ENCODE measurements at places on chromosomes 7 and 10.

DNA sequence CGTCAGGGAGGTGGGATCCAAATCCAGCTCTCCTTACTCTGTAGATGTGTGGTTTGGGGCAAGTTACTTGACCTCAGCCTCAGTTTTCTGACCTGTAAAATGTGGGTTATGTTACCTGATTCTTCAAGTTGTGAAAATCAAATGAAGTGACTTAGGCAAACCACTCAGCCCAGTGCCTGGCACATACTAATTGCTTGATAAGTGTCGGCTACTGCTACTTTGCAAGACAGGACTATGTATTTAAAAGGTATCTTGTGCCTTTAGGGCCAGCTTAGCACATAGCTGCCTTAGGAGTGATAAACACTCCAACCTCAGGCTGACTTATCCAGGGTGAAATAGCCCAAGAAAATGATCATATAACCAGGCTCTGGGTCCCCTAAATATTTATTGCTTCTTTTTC, 42.9 kb downstream of the GOLGA7B start:
- DNase-seq: no peak

GRCh38 chr7:129412501-129412900, 21.7 kb upstream of the STRIP2 start:
- DNase-seq: no peak

DNA sequence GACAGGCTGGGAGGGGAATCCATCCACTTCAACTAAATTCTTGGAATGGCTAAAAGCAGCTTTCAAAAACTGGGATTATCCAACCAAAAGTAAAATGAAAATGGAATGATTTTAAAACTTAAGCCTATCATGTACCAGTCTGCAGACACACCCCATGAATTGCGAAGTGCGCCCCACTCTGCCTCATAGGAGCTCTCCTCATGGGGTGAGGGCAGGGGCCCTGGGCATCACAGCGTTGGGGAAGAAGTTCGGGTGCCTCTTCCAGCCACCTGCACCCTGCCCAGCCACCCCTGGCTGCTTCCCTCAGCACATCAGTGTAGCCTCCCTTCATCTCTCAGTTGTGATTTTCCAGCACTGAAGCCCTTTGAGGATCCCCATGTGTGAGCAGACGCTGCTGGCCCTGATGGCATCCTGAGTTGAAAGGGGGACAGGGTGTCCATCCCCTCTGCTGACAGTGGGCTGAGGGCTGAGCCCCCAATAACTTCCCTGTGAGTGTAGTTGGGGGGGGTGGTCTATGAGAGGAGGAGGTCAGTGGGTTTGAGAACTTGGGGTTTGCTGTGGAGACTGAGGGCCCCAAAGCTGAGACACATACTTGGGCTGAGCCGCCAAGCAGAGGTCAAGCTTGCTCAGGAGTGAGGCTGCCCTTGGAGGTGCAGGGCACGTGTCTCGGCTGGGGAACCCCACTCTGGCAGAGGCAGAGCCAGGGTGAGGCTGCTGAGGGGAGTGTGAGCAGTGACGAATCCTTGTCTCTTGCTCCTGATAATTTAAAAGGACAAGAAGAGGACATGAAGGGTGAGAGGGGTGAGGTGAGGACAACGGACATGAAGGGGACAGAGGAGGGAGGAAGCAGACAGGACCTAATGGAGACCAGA, 542.1 kb downstream of the TCERG1L start:
- DNase-seq: no peak

- DNase-seq: no peak
Observed at GRCh38 chr10:52818019-52818418, 45.4 kb upstream of the MBL2 start.

DNA sequence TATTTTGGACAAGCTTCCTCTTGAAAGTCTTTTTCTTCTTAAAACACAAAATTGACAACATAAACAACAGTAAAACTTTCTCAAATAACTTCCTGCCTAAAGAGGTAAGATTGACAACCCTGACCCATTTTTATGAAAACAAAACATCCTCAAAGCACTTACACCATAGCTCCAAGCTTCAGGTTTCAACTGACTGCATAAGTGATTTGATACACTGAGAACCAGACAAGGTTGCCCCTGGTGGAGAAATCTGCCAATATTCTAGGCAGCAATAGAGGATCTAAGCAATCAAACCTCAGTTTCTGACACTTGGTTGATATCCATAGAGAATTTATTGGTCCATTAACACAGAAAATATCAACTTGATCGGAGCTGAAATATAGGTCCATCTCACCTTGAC, 147.8 kb downstream of the ELAPOR2 start:
- no peak for DNase-seq

DNA sequence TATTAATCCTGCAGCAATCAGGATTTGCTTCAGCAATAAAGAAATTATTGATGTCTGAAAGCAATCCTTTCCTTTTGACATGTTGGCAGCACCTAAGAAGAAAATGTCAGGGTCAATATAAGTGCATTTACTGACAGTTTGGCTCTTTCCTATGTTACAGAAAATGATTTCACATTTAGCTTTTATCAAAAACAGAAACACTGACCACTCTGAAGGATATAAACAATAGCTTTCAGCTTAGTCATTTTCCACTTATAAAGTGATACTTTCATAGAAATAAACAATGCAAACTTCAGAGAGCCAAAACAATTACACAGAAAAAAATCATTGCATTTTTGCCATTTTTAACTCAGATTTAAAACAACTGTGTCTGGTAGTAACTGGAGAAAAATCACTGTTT, 325.6 kb upstream of the KAT6B start:
- DNase-seq: no peak

- no peak for DNase-seq
Observed at GRCh38 chr7:99560834-99561736, 2.6 kb downstream of the ZNF655 start.

- DNase-seq: no peak
Observed at GRCh38 chr10:70775679-70776454, 9.3 kb downstream of the TBATA start.

DNA sequence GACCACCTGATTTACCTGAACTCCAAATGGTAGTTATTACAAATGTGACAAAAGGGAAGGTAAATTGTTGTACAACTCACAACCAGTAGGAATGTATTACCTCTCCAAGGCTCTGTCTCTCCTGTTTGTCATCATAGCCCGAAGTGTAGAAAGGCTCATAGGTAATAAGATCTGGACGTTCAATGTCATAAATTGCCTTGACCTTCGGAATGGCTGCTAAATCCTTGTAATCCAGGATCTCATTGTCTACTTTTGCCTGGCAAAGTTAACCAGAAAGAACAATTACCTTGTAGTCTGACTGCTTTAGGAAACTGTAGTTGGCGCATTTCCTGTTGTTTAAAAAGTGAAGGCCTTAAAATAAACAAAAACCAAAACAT, 68.6 kb upstream of the AFAP1L2 start:
- DNase-seq: no peak

GRCh38 chr7:158027646-158028045, 560.0 kb downstream of the PTPRN2 start:
- no peak for DNase-seq

- no peak for DNase-seq
Observed at GRCh38 chr7:107100824-107101223, 56.3 kb downstream of the PRKAR2B start.

GRCh38 chr7:17466216-17466615, 167.8 kb downstream of the AHR start:
- no peak for DNase-seq

GRCh38 chr10:117830787-117831212, 215.9 kb downstream of the RAB11FIP2 start:
- no peak for DNase-seq

- no peak for DNase-seq
Observed at GRCh38 chr7:30671793-30672465, 10.3 kb downstream of the CRHR2 start.

DNA sequence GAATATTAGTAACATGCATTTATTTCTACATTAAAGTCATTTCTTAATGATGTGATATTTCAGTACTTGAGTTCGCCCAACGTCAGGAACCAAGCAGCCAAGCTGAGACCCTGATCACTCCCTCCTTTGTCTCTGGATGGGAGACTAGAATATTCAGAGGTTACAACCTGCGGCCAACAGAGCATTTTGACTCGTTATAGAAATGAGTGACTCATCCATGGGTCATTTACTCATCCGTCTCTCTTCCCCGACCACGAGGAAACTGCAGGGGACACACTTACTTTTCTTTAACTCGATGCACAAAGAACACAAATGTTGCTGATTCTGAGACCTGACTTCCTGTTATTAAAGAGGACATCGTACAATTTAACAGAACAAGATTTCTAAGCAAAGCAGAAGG, 343.3 kb downstream of the FRMD4A start:
- DNase-seq: no peak

- no peak for DNase-seq
Observed at GRCh38 chr7:75818472-75818871, 4.9 kb upstream of the CCL24 start.

GRCh38 chr7:110105840-110106239, 985.1 kb upstream of the LRRN3 start:
- DNase-seq: no peak

DNA sequence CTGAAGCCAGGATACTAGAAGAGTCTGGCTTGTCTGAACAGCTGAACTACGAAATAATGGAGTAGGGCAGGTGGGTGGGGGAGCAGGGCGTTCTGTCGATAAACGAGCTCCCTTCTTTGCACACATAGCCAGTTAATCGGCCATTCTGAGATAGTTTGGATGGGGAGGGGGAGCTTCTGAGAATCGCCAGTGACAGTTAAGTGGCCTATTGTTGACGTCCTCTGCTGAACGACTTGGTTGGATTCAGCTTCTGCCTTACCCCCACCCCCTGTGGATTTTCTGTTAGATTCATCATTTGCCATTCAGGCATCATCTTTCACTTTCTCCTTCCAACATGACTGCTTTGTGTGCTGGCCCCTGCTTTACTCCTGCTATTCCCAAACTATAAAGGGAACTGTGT, 520 bp downstream of the CPA5 start:
- DNase-seq: no peak

- no peak for DNase-seq
Observed at GRCh38 chr7:128989961-128990360, 52.2 kb downstream of the IRF5 start.

DNA sequence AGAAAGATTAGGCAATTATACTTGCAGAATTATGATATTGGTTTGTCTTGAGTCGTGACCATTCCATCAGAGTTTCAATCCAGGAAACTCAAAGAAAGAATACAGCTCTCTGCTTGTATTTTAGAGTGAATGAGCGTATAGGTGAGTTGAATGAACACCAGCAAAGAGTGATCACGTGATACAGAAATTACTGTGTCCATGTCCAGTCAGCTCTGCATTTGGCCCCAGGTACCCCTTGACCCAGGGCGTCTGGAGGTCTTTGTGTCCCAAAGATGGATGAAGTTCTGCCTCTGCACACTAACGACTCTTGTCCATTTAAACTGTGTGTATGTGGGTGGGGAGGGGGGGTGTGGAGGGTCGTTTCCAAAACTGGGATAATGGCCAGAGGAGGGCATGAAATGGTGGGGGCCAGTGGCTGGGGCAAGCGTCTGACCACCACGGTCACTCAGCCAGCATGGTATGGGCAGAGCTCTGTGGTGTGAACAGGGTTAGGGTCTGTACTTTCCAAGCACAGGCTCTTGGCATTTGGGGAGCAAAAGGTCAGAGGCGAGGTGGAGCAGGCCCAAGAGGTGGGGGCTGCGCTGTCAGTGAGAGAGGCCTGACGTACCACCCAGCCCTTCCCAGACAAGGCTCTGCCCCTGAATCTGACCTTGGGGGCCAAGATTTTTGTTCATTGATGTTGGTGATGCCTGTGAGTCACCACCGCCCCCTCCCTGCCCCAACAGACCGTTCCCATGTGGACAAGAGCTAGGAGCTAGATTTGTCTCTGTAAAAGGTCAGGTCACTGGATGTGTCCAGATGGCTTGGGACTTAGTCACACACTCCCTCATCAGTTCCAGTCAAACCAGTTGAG, 1.4 kb downstream of the PTPRE start:
- no peak for DNase-seq

DNA sequence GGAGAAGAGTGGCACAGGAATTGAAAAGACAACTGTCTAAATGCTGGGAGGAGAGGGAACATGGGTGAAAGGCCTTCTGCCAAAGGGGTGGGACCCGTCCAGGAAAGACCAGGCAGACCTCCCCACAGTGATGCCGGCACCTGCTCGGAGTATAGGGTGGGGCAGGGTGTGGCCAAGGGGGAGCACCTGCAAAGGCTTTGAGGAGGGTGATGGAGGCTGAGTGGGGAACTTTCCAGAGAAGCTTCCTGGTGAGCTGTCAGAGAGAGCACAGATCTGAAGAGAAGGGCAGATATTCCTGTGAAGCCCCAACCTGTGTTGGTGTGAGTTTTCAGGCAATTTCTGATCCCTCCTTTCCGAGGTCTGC, 263.4 kb upstream of the GRB10 start:
- DNase-seq: no peak

- DNase-seq: no peak
Observed at GRCh38 chr7:139948167-139948566, 114.6 kb downstream of the PARP12 start.

GRCh38 chr10:124696446-124697392, 47.5 kb downstream of the FAM53B start:
- DNase-seq: no peak

GRCh38 chr7:121853307-121853706, 19.7 kb upstream of the PTPRZ1 start:
- no peak for DNase-seq

DNA sequence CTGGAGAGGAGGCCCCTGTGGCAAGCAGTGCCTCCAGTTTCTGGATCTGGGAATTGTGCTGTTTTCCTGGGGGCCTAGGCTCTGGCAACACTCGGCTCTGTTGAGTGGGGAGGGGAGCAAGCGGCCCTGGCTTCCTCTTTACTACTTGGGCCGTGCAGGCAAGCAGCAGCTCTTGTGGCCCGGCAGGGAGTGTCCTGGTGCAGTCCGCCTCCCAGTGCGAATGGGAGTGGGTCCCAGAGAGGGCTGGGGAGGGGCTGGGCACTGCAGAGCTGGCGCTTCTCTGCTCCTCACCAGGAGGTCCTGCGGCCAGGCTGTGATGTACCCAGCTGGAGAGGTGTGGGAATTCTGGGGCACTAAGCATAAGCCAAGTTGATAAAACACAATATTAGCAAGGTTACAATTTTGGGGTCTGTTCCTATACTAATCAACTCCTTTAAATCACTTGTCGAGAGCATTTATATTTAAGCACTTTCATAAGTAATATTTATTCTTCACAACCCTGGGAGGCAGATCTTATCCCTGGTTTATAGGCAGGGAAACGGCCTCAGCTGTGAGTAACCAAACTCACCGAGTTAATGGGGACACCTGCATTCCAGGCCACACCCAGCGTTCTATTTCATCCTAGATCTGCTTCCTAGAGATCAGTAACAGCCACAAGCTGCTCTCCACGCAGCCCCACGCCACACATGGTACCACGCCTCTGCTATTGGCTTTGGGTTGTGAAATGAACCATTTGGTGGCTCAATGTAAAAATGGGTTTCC, 183.4 kb upstream of the PLXNA4 start:
- DNase-seq: no peak

DNA sequence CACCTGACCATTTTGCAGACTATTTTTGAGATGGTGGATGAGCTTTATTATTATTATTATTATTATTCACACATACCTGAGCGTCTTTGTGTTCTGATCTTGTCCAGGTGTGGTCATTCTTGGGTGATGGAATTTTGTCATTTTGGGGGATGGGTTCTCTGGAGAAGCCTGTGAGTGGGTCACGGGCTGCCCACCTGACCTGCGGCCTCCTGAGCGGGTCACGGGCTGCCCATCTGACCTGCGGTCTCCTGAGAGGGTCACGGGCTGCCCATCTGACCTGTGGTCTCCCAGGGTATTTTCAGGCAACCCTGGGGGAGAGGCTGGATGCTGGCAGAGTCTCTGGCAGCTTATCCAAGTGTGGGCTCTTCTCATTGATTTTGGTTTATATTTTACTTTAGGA, 7.3 kb downstream of the SCART1 start:
- DNase-seq: no peak

- DNase-seq: no peak
Observed at GRCh38 chr10:35448687-35449662, 112.7 kb downstream of the CCNY start.

Measured in stimulated activated CD8-positive, alpha-beta memory T cell treated with anti-CD3 and anti-CD28 coated beads, Interleukin-12 subunit alpha, Interleukin-12 subunit beta, amount 100 ng/mL, for 4 hours (primary cell).